ENCODE measurements at places on chromosomes 2 and 18.

DNA sequence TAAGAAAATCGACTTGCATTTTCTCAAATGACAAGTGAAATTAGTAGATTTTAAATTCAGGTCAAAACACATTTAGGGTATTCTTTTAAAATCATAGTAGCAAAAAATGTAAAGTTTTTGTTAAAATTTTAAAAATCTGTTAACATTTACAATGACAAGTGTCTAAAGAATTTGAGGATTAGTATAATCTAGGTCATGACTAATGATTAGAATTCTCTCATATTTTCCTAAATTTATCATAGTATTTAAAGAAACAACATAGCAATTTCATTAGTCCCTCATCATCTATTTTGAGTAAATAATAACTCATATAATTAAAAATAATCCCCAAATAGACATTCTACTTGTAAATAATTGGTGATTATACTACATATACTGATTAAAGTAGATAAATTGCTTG, 23.6 kb downstream of the THUMPD2 start:
- no peak for DNase-seq

- DNase-seq = peak; percentile 93
These were observed 91.0 kb downstream of the CTIF start for GRCh38 chr18:48629730-48630324.

DNA sequence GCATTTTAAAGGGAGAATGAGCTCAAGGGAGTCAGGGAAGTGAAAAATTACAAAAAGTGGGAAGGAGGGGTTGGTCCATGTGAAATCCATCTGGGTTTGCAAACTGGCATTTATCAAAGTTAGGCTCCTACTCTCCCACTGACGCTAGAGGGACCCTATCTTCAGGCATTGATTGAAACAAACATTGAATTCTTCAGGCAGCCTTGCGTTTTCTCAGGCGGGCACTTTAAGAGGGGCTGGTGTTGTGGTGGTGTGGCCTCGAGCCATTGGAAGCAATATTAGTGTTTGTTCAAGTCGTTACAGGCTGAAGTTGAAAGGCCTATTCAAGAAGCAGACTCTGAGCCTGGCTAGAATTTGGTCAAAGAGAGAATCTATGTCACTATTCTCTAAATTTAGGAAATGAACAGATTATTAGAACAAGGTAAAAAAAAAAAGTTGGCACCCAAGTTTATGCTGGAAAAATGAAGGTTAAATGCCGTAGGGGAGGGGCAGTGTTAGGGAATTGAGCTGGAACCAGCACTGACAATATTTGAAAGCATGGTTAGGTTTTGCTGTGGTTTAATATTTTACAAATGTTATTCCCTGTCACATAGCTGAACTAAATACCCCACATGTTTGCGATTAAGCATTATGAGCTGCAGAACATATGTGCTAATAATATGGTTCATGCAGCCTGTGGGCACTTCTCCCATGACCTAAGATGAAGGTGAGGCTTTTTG, 36.8 kb downstream of the STON1 start:
- DNase-seq = peak; percentile 71

- no peak for DNase-seq
These were observed 31.0 kb downstream of the CELF4 start for GRCh38 chr18:37534627-37535026.

- DNase-seq = no peak
These were observed 72.3 kb downstream of the SLC66A3 start for GRCh38 chr2:11227595-11227994.

GRCh38 chr2:190843890-190844699, 36.5 kb upstream of the GLS start:
- DNase-seq = no peak

GRCh38 chr18:68797871-68798270, at the start of gene CCDC102B:
TSS of gene CCDC102B (plus strand) at chr18:68798080. CDS start at chr18:68836764, 38,684 bp downstream.
- no peak for DNase-seq

GRCh38 chr2:137118140-137118539, 352.8 kb downstream of the THSD7B start:
- no peak for DNase-seq

- no peak for DNase-seq
These were observed 25.2 kb downstream of the CAB39 start for GRCh38 chr2:230737791-230738226.

- DNase-seq = no peak
These were observed 8.4 kb upstream of the ARID5A start for GRCh38 chr2:96528006-96528699.

Data from islet precursor cell (in vitro differentiated cells).